ENCODE measurements at places on chromosomes 7 and 10. TPM values are rescaled to one million over a fixed set of nuclear protein-coding genes. Genes with fewer than 3 reads are reported as not detected.

The RUFY2 gene
- 11.7 TPM for total RNA-seq

The HIF1AN gene
- 31.2 TPM for total RNA-seq

The C10orf67 gene
- not detected for total RNA-seq

The TMEM140 gene
- total RNA-seq, result 18.8 TPM

DNA sequence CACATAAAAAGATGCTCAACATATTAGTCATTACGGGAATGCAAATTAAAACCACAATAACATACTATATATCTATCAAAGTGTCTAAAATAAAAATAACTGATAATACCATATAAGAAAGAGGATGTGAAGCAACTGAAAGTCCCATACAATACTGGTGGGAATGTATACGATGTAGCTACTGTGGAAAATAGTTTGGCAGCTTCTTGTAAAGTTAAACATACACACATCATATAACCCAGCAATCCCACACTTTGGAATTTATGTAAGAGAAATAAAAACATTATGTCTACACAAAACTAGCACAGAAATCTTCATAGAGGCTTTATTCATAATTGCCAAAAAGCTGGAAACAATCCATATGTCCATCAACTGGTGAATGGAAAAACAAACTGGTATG lies 10.5 kb upstream of the COMMD3 start:
- DNase-seq, result no peak

- no peak for DNase-seq
Measured at GRCh38 chr7:75737856-75738603, 711 bp downstream of the HIP1 start.

- no peak for DNase-seq
Measured at GRCh38 chr7:101957744-101958525, 140.5 kb downstream of the CUX1 start.

- no peak for DNase-seq
Measured at GRCh38 chr10:118986815-118987790, 42.4 kb upstream of the NANOS1 start.

- DNase-seq, result peak; percentile 43
Measured at GRCh38 chr7:140059273-140060242, 3.2 kb downstream of the PARP12 start.

DNA sequence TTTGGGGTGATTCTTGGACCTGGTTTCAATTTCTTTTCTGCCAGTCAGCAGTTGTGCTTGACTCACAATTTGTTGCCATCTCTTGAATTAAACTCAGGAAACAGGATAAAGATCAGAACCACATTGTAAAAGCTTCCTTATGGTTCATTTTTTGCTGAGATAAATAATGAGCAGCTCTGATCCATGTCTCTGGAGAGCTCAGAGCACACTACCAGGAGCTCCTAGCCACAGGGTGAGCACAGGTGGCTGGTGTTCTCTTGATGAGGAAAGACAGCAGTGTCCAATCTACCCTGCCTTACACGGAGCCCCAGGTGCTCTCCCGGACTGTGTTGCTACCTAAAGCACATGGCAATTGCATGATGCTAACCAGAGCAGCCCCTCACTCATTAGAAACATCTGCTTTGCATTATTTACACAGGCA lies 17.2 kb upstream of the FAM170B start:
- no peak for DNase-seq

DNA sequence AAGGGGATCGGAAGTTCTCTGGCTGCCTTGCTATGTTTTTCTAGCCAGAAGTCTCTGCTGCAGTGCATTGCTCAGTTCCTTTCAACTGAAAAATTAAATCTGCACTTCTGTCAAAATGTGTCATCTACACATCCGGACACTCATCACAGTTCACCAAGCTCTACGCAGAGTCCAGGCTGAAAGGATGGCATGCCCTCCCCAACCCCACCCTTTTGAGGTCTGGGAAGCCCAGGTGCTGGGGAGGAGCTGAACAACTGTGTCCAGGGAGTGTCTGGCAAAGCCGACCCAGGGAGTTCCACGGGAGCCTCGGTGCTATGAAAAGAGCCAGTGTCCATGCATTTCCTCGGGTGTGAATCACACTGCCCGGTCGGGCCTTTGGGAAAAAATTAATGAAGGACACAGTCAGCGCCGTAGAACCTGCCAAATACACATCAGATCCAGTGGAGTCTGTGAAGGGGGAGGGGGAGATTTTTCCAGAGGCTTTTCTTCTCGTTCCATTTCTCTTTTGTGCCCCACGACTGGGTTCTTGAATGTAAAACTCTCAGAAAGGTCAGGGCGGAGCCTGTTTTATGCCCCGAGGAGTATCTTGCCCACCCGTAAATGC lies 757 bp upstream of the PALS2 start:
- peak; percentile 47 for DNase-seq

GRCh38 chr7:105794741-105795729 lies 81.4 kb downstream of the ATXN7L1 start:
- no peak for DNase-seq

Data from CD8-positive, alpha-beta T cell (primary cell).